ENCODE measurements at places on chromosomes 7 and 10. TPM values are rescaled to one million over a fixed set of nuclear protein-coding genes. Genes with fewer than 3 reads are reported as not detected.

Gene HOXA3
- 7.7 TPM for total RNA-seq

DNA sequence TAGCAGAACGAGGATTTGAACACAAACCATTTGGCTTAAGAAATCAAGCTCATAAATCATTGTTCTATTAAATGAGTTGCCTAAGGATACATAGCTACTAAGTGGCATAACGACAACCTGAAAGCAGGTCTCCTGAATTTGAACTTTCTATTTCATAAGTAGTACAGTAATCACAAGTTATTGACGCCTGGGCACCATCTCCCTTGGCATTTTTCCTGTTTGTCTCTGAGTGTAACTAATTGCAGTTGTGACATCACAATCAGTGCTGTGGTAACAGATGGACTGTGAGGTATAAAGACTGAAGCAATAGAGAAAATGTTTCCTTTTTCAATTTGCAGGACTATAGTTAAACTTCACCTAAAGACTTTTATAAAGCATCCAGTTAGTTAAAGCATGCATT lies 6.4 kb upstream of the CSTF2T start:
- no peaks in the 10 kb centered on the region for H3K4me1 ChIP-seq
- H3K27me3 ChIP-seq, result no peaks in the 10 kb centered on the region
- no peaks in the 10 kb centered on the region for H3K36me3 ChIP-seq
- no peak for DNase-seq
- H3K27ac ChIP-seq, result no peak overlapping the region

- H3K4me3 ChIP-seq, result no peak overlapping the region
- H3K27me3 ChIP-seq, result no peaks in the 10 kb centered on the region
- H3K27ac ChIP-seq, result no peak overlapping the region
- no peak for DNase-seq
Observed at GRCh38 chr7:24702755-24703154, 54.5 kb downstream of the GSDME start.

DNA sequence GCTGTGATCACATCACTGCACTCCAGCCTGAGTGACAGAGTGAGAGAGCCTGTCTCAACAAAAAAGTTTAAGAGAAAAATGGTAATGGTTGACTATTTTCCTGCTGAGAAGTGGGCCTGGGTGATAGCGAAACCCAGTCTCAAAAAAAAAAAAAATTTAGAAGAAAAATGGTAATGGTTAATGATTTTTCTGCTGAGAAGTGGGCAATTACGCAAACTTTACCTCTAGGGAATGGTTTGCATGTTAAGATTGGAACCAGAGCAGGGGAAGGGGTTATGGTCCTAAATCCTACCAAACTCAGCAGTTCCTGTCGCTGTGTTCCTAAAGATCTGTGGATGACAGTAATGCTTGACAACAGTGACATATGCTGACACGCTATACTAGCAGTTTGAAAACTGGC lies 130.5 kb upstream of the RHEB start:
- DNase-seq, result no peak
- H3K36me3 ChIP-seq, result no peaks in the 10 kb centered on the region
- no peak overlapping the region for H3K27ac ChIP-seq
- no peaks in the 10 kb centered on the region for H3K27me3 ChIP-seq

Gene CACNB2
- total RNA-seq, result 3.3 TPM

DNA sequence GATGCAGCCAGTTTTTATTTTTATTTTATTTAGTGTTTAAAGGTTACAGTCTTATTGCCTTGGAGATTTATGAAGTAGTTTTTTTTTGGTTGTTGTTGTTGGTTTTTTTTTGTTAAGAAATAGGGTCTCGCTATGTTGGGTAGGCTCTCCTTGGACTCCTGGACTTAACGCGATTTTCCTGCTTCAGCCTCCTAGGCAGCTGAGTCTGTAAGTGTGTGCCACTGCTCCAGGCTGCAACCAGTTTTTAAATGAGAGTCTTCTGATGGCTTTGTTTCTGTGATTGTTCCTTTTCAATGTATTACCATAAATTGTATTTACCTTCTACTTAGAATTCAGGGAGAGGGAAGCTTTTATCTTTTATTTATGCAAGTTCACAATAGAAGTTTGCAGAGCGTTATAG lies 62.8 kb downstream of the BICC1 start:
- H3K36me3 ChIP-seq, result no peaks in the 10 kb centered on the region
- no peak overlapping the region for H3K27ac ChIP-seq
- H3K4me1 ChIP-seq, result peaks cover 5% of the 10 kb centered on the region

Data from tibial nerve (tissue), 4 donors.